Esophagus muscularis mucosa (tissue), 4 donors: ENCODE measurements at places on chromosomes 12 and 14. TPM values are rescaled to one million over a fixed set of nuclear protein-coding genes. Genes with fewer than 3 reads are reported as not detected.

GRCh38 chr14:76953311-76953945, 75.1 kb downstream of the IRF2BPL start:
- no peak for DNase-seq

- no peak for DNase-seq
Measured at GRCh38 chr12:50625029-50625925, 120.5 kb downstream of the DIP2B start.

Gene UNC79
- under 0.01 TPM for total RNA-seq

- no peak for DNase-seq
Measured at GRCh38 chr12:57460841-57461275, 1.3 kb downstream of the GLI1 start.

Gene WIF1
- total RNA-seq: 0.11 TPM
